Lung (tissue), 17 donors: ENCODE measurements at places on chromosomes 11 and 22. TPM values are rescaled to one million over a fixed set of nuclear protein-coding genes. Genes with fewer than 3 reads are reported as not detected.
A peak's percentile ranks its signal among the peaks of the same experiment; 100 is the strongest.

DNA sequence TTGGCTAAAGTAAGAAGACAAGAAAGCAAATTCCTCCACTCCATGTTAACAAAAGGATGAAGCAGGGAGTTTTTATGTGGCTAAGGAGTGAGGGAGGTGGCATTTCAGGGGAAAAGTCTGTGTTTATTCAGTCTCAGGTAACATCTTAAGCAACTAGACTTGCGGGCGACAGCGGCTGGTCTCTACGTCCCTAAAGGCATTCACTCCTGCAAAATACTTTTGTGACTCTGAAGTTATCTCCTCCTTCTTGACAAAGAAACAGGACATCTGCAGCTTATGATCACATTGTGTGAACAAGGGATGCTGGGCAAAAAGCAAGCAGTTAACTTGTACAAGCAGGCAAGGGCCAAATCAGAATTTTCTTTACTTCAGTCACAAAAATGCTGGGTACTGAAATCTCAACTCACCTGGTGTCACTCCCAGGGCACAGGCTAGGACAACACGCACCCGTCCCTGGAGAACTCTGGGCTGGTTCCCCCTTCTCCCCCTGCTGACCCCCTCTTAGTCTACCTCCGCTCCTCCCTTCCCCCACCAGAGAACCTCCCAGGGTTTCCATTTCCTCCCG is 38.3 kb downstream of the IGLL5 start:
- DNase-seq: peak; percentile 26
- no peaks in the 10 kb centered on the region for H3K36me3 ChIP-seq
- no peaks in the 10 kb centered on the region for H3K4me1 ChIP-seq
- no peak overlapping the region for H3K4me3 ChIP-seq
- H3K27me3 ChIP-seq: no peaks in the 10 kb centered on the region
- no peak overlapping the region for H3K27ac ChIP-seq

DNA sequence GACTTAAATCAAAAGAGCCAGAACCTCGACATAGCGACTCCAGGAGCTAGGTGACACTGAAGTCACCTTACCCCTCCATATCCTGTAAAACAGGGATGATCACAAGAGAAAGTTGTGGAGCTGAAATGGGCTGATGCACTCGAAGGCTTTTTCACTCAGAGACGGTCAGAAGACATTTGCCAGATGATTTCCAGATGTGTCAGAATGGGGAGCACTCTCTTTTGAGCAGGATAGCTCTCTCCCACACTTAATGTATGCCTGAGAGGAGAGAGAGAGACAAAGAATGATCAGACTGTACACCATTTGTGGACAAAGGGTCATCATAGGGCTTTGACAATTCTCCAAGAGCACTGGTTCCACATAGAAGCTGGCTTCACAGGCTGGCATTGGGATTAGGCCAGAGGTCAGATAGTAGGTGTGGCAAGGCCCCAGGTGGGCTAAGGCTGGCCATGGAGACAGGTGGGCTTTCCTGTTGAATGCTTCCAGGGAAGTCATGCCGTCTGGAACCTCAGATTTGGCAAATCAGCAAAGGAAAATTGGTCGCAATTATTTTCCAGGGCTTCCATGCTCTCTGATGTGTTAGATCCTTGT is 42.3 kb upstream of the ETS1 start:
- H3K4me1 ChIP-seq: peaks cover 21% of the 10 kb centered on the region
- H3K4me3 ChIP-seq: no peak overlapping the region

DNA sequence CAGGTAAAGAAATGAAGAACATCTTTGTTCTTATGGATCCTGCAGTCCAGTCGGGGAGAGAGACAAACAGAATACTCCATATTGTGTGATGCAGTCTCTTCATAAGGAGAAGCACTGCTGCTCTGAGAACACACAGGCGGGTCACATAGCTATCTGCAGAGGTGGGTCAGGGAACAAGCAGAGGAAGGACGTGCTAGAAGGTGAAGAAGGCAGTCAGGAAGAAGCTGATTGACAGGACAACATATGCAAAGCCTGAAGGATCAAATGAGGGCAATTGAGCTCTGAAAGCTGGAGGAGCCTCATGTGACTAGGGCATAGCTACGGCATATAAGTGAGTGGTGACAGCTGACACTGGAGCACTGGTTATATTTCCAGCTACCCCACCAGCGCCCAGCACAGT is 122.5 kb downstream of the OPCML start:
- H3K27me3 ChIP-seq: no peaks in the 10 kb centered on the region
- no peak overlapping the region for H3K27ac ChIP-seq
- DNase-seq: no peak
- no peak overlapping the region for H3K4me3 ChIP-seq
- H3K36me3 ChIP-seq: no peaks in the 10 kb centered on the region

DNA sequence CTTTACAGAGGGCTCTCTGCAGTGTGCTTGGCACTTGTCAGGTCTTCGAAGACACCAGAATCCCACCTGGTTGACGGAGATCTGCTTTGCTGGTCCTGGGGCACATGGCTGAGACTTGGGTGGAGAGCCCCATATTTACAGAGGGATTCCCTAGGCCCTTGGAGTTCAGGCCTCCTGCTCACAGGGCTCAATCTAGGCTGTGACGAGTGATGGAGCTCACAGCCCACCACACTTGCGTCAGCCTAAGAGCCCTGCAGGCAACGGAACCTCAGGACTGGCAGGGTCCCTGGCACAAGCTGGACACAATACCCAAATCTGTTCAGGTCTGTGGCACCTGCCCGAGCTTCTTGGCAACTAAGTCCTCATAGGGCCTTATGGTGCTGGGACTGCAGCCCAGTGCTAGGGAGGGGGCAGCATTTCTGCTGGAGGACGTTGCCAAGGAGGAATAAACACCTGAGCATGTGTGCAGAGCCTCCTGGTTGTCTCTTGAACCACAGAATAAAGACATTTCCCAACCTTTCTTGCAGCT is 59.1 kb downstream of the KCNC1 start:
- H3K4me1 ChIP-seq: no peaks in the 10 kb centered on the region
- no peak overlapping the region for H3K27ac ChIP-seq
- H3K4me3 ChIP-seq: no peak overlapping the region
- DNase-seq: no peak

DNA sequence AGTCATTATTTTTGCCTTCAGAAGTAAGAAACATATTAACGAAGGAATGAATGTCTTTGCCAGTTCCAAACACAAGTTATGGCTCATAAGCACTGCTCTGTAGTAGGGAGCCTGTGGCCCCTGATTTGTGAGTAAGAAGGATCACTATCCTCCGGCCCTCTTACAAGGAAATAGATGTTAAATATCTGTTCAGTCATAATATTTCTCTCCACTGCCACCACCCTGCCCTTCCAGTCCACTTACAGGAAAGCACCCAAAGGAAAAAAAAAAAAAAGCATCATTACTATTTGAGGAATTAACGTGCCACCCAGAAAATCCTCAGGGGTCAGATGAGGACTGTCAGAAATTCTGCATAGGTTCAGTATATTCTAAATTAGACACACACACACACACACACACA is 123.4 kb downstream of the ETS1 start:
- H3K36me3 ChIP-seq: peaks cover 25% of the 10 kb centered on the region
- no peak overlapping the region for H3K4me3 ChIP-seq
- H3K4me1 ChIP-seq: peaks cover 17% of the 10 kb centered on the region

GRCh38 chr11:58395581-58395980 is 11.1 kb downstream of the OR5B3 start:
- H3K27me3 ChIP-seq: no peaks in the 10 kb centered on the region
- H3K36me3 ChIP-seq: no peaks in the 10 kb centered on the region
- no peak overlapping the region for H3K4me3 ChIP-seq
- DNase-seq: no peak
- no peaks in the 10 kb centered on the region for H3K4me1 ChIP-seq

- H3K27me3 ChIP-seq: no peaks in the 10 kb centered on the region
- H3K27ac ChIP-seq: no peak overlapping the region
- no peaks in the 10 kb centered on the region for H3K36me3 ChIP-seq
- DNase-seq: peak; percentile 8
These were observed 161.6 kb upstream of the BDNF start for GRCh38 chr11:27861706-27862430.

DNA sequence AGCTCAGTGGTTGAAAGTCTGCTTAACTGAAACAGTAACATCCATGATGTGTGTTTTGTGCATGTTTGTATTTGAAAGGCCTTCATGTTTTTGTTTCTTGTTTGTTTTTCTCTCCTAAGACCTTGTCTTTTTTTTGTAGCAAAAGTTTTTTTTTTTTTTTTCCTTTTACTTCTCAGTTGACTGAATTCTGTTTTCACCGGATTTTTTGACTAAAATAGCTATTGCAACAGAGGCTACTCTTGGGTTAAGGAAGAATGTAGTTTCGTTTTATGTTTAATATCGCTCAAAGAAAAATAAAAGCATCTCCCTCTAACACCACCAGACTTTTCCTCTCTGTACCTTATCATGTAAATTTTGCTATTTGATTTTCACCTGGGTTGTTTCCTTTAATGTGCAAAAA is 15.1 kb downstream of the APOL6 start:
- peaks cover 13% of the 10 kb centered on the region for H3K36me3 ChIP-seq
- H3K27me3 ChIP-seq: no peaks in the 10 kb centered on the region
- no peak overlapping the region for H3K4me3 ChIP-seq
- no peak for DNase-seq

GRCh38 chr11:2653930-2654739 is 45.7 kb downstream of the KCNQ1OT1 start:
- H3K27me3 ChIP-seq: no peaks in the 10 kb centered on the region
- peaks cover 4% of the 10 kb centered on the region for H3K4me1 ChIP-seq
- no peak overlapping the region for H3K27ac ChIP-seq
- H3K4me3 ChIP-seq: no peak overlapping the region
- H3K36me3 ChIP-seq: no peaks in the 10 kb centered on the region

DNA sequence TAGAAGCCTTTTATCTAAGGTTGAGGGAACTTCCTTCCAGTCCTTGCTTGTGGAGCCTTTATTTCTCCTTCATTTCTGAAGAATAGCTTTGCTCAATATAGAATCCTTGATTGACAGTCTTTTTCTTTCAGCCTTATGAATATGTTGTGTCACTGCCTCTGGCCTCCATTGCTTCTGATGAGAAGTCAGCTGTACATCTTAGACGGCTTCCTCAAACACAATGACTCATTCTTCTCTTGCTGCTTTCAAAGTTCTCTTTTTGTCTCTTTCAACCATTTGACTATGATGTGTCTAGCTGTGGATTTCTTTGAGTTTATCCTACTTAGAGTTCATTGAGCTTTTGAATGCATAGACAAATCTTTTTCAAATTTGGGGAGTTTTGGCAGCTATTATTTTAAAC is 893.2 kb downstream of the BRD1 start:
- H3K27me3 ChIP-seq: no peaks in the 10 kb centered on the region
- no peak overlapping the region for H3K27ac ChIP-seq
- H3K36me3 ChIP-seq: no peaks in the 10 kb centered on the region
- no peak overlapping the region for H3K4me3 ChIP-seq

GRCh38 chr11:11608783-11609232 is 13.0 kb downstream of the GALNT18 start:
- no peak overlapping the region for H3K4me3 ChIP-seq
- no peaks in the 10 kb centered on the region for H3K27me3 ChIP-seq
- peak; percentile 46 for DNase-seq
- no peak overlapping the region for H3K27ac ChIP-seq
- no peaks in the 10 kb centered on the region for H3K36me3 ChIP-seq

DNA sequence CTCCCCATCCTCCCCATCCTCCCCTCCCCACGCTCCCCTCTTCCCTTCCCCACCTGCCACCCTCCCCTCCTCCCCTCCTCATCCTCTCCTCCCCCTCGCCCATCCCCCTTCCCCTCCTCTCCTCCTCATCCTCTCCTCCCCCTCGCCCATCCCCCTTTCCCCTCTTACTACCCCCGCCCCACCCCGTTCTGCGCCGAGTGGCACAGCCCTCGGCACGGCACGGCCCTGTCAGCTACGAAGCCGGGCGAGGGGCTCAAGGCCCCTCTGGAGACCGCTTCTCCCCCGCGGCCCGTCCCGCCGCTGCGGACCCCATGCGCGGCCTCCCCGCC is 449.9 kb downstream of the OPCML start:
- no peak overlapping the region for H3K4me3 ChIP-seq
- no peak overlapping the region for H3K27ac ChIP-seq
- DNase-seq: peak; percentile 58
- H3K36me3 ChIP-seq: no peaks in the 10 kb centered on the region
- peaks cover 43% of the 10 kb centered on the region for H3K27me3 ChIP-seq

DNA sequence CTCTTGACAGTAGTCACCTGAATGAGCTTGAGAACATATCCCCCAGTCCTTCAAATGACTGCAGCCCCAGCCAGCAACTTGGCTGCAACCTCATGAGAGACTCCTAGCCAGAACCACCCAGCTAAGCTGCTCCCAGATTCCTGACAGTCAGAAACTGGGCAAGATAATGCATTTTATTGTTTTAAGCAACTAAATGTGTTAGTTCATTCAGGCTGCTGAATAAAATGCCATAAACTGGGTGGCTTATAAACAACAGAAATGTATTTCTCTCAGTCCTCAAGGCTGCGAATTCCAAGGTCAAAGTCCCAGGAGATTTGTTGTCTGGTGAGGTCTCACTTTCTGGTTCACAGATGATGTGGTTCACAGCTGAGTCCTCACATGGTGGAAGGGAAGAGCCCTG is 5.8 kb upstream of the PAMR1 start:
- peaks cover 6% of the 10 kb centered on the region for H3K4me1 ChIP-seq
- no peaks in the 10 kb centered on the region for H3K36me3 ChIP-seq
- no peaks in the 10 kb centered on the region for H3K27me3 ChIP-seq
- no peak overlapping the region for H3K4me3 ChIP-seq
- no peak overlapping the region for H3K27ac ChIP-seq
- no peak for DNase-seq

GRCh38 chr11:85089654-85090053 is 537.5 kb downstream of the DLG2 start:
- no peak overlapping the region for H3K27ac ChIP-seq
- no peak overlapping the region for H3K4me3 ChIP-seq
- DNase-seq: no peak
- H3K36me3 ChIP-seq: no peaks in the 10 kb centered on the region
- H3K4me1 ChIP-seq: no peaks in the 10 kb centered on the region
- no peaks in the 10 kb centered on the region for H3K27me3 ChIP-seq

DNA sequence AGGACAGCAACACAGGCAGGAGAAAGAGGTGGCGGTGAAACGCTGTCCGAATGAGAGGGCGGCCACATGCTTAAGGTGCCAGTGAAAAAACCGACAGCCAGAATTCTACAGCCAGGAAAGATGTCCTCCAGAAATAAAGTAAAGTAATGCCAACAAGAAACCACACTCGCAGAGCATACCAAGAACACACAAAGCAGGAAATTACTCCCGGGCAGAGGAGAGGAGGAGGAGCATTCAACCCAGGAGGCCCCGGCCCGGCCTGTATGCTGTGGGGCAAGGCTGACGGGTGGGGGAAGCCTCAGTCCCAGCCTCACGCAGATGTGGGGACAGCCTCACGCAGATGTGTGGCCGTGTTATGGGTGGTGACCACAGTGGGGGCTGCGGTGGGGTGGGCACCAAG is 28.0 kb downstream of the CHID1 start:
- DNase-seq: no peak
- no peaks in the 10 kb centered on the region for H3K4me1 ChIP-seq
- no peak overlapping the region for H3K4me3 ChIP-seq
- H3K36me3 ChIP-seq: peaks cover 12% of the 10 kb centered on the region
- no peak overlapping the region for H3K27ac ChIP-seq

GRCh38 chr22:28332410-28332809 is 347.2 kb downstream of the TTC28 start:
- no peaks in the 10 kb centered on the region for H3K36me3 ChIP-seq
- no peak overlapping the region for H3K27ac ChIP-seq
- no peaks in the 10 kb centered on the region for H3K27me3 ChIP-seq
- H3K4me1 ChIP-seq: peaks cover 7% of the 10 kb centered on the region
- no peak for DNase-seq

SPTY2D1 gene
- 17.8 TPM for total RNA-seq

KCNJ5 gene
- total RNA-seq: 5.0 TPM

LRP5 gene
- total RNA-seq: 67.1 TPM

VSIG10L2 gene
- 0.18 TPM for total RNA-seq

TMEM45B gene
- total RNA-seq: 20.5 TPM

UBQLN3 gene
- 0.28 TPM for total RNA-seq

OR52I1 gene
- not detected for total RNA-seq

FOLR2 gene
- total RNA-seq: 9.3 TPM

SERPIND1 gene
- total RNA-seq: 0.85 TPM
